ENCODE measurements at places on chromosomes 7 and 10.

GRCh38 chr10:75709811-75710210 lies 278.4 kb downstream of the LRMDA start:
- no peak for DNase-seq

DNA sequence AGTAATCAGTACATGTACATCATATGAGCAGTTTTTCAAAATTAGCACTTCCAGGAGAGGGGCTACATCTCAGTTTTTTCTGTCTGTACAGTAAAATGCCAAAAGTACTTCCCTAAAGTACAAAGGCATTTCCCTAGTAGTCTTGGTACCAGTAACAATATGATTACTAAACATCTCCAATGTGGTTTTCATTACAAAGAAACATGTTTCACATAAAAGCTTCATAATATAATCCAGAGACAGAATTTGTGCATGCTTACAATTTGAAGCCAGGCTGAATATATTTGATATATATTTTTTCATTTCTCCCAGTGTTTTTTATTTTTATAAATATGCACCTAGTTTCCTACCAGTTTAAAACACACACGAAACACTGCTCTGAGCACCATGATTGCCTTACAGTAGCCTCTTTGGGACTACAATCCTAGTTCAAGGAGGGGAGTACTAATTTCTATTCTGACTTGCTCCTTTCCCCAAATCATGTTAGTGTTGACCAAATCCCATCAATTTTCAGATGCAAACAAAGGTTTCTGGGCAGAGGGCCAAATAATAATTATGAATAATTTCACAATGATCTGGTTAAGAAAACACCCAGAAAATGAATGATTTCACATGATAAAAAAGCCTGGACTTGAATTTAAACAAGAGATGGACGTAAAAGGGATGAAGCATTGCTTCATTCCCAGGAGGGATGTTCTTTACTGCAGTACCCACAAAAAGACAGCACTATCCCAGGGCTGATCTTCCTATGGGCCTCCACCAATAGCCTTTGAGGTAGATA lies 201.3 kb downstream of the SLC25A13 start:
- no peak for DNase-seq

DNA sequence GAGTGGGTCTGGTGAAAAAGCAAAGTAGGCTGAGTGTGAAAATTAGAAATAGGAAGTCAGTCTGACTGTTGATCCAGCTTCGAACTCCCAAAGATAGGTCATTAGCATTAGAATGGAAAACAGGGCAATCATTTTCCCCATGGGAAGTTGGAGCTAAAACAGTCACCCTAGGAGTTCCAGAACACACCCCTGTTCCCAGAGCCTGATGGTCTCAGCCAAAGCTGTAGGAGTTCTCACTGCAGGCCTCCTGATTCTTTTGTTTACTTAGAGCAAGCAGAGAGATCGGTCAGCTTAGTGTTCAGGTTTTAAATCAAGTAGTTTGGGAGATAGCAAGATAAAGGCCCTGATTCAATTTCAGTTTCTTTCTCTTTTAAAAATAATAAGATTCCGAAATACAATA lies 28.8 kb upstream of the JCAD start:
- no peak for DNase-seq

DNA sequence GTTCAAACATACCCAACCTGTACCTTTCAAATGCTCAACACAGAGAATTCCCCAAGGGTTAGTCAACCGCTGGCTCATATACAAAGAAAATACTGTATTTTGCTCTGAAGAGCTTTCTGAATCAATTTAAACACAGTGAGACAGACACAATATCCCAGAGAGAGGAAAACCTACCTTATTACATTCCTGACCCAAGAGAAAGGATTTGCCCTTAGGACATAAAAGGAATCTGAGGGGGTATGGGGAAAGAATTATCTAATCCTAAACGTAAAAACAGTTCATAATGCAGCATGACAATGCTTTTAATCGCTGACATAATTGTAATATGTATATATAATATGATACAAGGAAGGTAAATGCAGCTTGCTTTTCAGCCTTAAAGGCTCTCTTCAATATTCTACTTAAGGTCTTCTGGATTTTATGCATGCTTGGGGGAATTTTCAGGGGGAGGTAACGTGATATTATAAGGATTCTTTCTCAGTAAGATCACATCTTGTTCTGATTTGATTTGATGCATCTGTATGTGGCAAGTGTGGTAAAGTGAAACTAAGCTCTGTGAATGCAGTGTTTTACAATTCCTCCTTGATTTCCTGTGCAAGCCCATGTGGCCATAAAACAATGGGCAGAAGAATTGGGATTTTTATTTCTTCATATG lies 240.5 kb downstream of the GLI3 start:
- DNase-seq = no peak

- DNase-seq = no peak
These were observed 100.5 kb upstream of the TCF7L2 start for GRCh38 chr10:112849546-112849945.

GRCh38 chr10:116056445-116057293 lies 216.3 kb downstream of the GFRA1 start:
- no peak for DNase-seq

DNA sequence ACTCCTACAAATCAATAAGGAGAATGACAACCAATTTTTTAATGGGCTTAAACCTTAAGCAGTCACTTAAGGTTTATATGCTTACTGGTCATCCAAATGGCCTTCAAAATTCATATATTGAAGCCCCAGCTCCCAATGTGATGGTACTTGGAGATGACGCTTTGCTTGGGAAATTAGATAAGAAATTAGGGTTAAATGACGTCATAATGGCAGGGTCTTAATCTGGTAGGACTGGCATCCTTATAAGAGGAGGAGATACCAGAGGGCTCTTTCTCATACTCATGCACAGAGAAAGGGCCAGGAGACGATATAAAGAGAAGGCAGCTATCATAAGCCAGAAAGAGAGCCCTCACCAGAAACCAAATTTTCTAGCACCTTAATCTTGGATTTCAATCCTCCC lies 350.8 kb upstream of the NFE2L3 start:
- no peak for DNase-seq

- DNase-seq = no peak
These were observed 1.6 kb downstream of the SAMD9L start for GRCh38 chr7:93146472-93147141.

- no peak for DNase-seq
These were observed 104.1 kb downstream of the THSD7A start for GRCh38 chr7:11727864-11728263.

- no peak for DNase-seq
These were observed 719.1 kb downstream of the AUTS2 start for GRCh38 chr7:70317356-70317755.
